ENCODE measurements at places on chromosomes 6 and 20.

DNA sequence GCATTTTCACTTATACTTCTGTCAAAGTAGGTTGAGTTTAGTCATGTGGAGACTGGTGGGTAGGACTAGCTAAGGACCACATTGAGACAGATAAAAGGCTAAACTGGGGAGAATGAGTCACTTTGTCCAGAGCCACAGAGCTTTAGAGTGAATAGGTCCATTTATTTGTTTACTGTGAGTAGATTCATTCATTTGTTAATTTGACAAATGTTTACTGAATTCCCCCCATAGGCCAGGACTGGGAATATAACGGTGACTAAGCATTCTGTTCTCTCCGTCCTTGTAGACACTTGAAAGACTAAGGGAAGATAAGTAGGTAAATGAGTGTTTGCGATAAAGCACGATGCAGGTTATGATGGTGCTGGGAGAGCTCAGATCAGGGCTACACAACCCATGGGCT is 699.7 kb upstream of the ID4 start:
- peak; percentile 5 for DNase-seq

- no peak for DNase-seq
Observed at GRCh38 chr6:22134308-22134707, 162.5 kb downstream of the PRL start.

- DNase-seq: no peak
Observed at GRCh38 chr20:49513517-49513916, 31.0 kb upstream of the KCNB1 start.

DNA sequence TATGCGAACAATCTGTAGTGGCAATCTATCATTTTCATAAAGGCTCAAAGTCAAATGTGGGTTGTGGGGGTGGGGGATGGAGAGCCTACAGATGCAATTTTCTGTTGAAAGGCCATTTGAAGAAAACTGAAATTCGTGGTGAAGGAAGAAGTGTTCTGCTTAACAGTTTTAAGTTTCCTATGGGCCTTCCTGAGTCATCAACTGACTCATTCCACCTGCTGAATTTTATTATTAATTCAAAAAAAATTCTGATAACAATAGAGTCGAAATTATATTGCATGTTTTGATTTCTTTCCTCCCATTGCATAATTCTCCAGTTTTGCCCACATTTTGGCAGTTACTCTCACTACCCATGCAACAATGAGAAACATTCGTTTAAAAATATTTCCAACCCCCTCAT is 622.3 kb upstream of the ARID1B start:
- DNase-seq: no peak

- DNase-seq: no peak
Observed at GRCh38 chr20:38497246-38497935, 24.7 kb downstream of the RALGAPB start.

Data from ELF-1 (cell line).